Iris pigment epithelial cell (primary cell): ENCODE measurements at places on chromosomes 7 and 10.

- DNase-seq: no peak
Observed at GRCh38 chr7:90669492-90669891, 73.4 kb downstream of the CDK14 start.

DNA sequence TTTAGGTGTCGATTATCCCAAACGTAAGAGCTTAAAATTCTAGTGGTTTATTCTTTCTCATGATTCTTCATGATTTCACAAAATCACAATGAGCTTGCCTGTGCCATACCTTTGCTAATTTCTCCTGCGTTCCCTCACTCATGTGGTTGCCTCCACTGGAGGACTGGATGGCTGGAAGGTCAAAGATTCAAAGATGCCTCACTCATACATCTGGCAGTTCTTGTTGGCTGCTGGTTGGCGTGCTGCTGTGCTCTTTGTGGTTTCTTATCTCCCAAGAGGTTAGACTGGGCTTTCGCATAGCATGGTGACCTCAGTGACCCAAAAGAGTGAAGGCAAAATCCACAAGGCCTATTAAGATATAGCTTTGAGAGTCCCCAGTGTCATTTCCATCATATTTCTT is 877.6 kb upstream of the AUTS2 start:
- no peak for DNase-seq

GRCh38 chr10:92502296-92502808 is 71.5 kb downstream of the IDE start:
- DNase-seq: no peak

- DNase-seq: no peak
Observed at GRCh38 chr7:3955026-3955425, 654.0 kb downstream of the SDK1 start.
